Suppressor macrophage treated with lipopolysaccharide for 1 hour (primary cell): ENCODE measurements at places on chromosomes 16 and 17.

- DNase-seq = peak; percentile 78
Observed at GRCh38 chr16:75108792-75109731, 7.5 kb downstream of the LDHD start.

- peak; percentile 29 for DNase-seq
Observed at GRCh38 chr17:2194889-2195335, 108.7 kb downstream of the SMG6 start.

- DNase-seq = no peak
Observed at GRCh38 chr17:74332763-74333283, 6.8 kb downstream of the KIF19 start.

DNA sequence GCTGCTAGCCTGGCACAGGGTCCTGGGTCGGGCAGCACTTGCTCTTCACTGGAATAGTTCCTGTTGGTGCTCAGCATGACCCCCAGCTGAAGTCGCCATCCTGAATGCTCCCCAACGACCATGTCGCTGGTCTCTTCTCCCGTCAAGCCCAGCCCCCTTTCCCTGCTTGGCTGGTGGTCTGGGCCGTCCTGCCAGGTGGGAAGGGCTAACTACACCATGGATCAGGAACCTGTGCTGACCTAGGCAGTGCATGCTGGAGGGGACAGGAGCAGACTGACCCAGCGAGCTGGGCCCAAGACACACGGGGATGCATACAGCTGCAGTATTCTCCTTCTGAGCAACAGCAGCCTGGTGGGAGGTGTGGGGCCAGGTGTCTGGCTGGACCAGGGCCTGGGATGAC lies 9.2 kb upstream of the SREBF1 start:
- no peak for DNase-seq

DNA sequence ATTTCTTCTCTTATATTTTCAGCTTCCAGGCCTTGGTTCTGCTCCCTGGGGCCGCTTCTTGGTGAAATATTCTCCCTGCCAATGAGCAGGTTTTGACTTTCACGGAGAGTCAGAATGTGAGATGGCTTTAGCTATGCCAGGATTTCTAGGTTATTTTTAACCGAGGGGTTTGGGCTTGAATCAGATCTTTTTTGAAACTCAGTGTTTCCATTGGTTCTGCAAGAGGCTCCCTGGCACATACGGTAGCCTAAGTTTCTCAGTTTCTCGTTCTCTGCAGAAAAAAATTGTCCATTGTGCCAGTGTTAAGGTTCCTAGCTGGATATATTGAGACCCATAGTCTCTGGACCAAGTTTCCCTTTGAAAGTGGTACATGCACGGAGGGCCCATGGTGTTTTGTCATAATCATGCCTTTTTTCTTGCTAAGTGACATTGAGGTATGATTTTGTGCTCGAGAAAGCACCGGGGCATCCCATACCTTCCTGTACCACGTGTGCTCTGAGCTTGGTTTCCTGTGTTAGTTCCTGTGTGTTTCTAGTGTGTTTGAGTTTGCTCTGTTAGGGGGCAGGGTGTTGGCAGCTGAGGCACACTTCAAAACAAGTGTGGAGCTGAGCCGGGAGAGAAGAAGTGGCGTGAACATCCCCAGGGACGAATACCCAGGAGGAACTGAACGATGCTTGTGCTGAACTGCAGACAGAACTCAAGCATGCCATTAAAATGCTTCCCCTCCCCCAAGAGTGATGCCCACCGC lies 127.2 kb downstream of the HS3ST3B1 start:
- DNase-seq = no peak

GRCh38 chr17:55284001-55284884 lies 19.5 kb downstream of the HLF start:
- DNase-seq = no peak

DNA sequence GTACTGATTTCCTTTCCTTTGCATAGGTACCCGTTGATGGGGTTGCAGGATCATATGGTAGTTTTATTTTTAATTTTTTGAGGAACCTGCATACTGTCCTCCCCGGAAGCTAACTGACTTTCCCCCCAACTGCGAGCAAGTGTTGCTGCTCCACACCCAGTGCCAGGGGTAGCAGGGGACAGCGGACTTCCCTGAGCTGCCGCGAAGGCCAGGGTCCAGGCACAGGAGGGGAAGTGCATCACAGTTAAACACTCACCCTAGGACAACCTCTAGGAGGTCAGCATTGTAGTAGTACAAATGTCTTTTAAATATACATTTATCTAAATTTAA lies 201.7 kb downstream of the NPIPB11 start:
- no peak for DNase-seq

- no peak for DNase-seq
Observed at GRCh38 chr17:67109111-67109510, 64.8 kb downstream of the CACNG1 start.

GRCh38 chr16:49493836-49494235 lies 120.2 kb downstream of the C16orf78 start:
- DNase-seq = no peak

DNA sequence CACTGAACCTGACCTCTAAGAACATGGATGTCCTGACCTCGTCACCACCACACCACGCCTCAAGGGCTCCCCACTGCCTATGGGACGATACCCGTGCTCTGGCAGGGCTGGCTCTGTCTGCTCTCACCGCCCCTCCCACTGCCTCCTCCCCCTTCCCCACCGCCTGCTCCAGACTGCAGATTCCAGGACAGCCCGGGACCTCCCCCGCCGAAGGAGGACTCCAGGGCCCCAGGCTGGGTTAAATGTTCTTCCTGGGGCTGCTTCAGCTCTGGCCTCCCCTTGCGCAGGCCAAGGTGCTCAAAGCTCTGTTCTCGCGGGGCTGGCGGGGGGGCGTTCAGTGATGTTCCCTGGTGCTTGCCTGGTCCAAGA lies 3.1 kb downstream of the NPW start:
- DNase-seq = no peak

DNA sequence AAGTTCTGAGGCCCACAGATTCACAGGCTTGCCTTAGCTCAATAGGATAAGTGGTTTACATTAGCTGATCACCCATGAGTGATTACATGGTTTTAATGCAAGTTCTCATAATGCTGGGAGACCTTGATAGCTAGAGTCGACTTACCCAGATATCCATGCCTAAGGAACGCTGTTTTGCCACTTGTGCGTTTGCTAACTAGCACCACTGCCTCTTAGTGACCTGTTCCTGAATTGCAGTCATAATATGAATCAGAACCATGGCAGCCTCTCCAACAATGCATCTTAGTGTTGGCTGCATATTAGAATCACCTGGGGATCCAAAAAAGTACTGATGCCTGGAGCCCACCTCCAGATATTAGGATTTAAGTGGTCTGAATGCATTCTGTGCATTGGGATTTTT lies 251.1 kb upstream of the CDH5 start:
- no peak for DNase-seq

GRCh38 chr16:46853713-46854443 lies 22.9 kb upstream of the C16orf87 start:
- DNase-seq = peak; percentile 75

DNA sequence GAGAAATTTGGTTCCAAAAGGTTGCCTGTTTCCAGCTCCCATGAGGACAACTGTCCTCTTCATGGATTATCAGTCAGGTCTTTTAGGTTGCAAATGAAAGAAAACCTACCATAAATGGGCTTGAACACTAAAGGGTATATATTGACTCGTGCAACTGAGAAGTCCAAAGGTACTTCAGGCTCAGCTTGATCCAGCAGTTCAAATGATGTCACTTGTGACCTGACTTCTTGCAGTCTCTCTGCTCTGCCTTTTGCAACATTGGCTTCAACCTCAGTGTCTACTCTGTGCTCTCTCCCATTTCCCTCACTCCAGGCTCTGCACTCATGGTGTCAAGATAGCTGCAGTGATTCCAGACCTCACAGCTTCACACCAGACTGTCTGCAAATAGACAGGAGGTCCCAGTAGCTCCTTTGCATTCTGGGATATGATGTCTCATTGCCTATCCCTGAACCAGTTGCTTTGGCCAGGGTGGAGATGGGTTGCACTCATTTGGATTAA lies 5.5 kb upstream of the CALB2 start:
- no peak for DNase-seq

DNA sequence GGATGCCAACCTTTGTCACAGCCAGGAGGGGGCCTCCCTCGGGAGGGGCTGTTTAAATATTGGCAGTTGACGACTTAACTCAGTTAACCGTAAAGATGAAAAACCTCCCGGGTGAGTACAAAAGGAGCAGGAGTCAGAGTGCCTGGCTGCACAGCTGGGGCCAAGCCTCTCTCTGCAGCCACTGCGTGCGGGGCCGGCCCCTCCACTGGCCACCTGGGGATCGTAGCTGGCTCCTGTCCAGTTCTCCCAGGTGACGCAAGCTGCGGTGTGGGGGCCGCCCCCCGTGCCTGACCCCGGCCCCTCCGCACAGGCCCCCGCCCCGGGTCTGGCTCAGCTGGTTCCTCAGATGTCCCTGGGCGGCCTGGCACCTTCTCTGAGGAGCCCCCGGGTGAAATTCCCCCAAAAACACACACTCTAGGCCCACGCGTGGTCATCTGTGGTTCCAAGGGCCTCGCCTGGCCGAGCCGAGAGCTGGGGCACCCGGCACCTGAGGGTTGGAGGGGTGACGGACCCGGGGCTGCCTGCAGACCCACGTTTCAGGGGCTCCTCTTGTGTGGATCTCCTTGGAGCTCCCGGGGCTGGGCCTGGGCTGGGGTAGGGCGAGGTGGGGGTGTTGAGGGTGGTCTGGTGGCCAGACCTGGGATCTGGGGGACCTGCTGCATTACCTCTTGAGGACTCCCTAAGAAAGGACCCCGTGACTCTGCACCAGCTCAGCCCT lies 7.4 kb upstream of the CACNA1H start:
- DNase-seq = no peak

GRCh38 chr17:69213059-69213813 lies 15.4 kb downstream of the ABCA10 start:
- no peak for DNase-seq

DNA sequence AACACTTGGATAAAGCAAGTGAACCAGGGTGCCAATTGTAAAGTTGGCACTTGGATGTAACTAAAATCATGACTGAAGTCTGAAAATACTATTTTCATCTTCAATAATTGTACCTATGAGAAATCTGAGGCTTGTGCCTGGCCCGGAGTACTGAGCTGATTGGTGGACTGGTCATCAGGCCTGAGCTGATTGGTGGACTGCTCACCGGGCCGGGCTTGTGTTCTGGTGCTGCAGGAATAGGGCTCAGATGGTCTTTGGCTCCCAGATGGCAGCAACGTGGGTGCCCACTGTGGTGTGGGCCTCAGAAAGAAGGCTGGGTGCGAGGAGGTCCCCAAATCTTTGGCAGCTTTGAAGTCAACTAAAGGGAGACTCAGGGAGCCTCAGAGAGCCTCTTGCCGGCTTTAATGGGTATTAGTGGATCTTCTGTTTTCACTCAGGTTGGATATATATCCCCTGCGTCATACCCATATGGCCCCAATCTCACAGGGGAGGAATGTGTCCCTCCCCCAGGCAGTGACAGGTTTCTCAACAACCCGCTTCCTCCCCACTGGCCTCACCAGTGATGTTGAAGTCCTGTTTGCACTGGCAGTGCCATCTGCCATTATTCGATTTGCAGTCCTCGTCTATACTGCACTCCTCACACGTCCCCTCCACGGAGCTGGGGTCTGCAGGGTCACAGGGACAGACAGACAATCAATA lies 4.7 kb downstream of the UMOD start:
- no peak for DNase-seq

GRCh38 chr16:88616320-88616719 lies 22.1 kb upstream of the IL17C start:
- no peak for DNase-seq

DNA sequence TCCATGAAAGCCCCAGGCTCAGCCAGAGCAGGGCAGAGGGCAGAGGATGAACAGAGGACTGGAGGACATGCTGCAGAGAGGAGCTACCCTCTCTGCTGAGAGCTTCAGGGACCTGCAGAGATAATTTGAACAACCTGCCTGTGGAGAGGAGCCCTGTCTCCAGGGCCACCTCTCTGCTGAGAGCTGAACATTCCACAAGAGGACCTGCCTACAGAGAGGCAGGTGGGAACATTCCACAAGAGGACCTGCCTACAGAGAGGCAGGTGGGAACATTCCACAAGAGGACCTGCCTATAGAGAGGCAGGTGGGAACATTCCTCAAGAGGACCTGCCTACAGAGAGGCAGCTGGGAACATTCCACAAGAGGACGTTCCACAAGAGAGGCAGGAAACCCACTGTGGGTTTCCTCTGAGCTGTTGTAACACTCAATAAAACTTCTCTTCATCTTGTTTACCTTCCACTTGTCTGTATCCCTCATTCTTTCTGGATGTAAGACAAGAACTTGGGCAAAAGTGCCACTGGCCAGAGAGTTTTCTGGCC lies 551.9 kb upstream of the CA10 start:
- DNase-seq = no peak

DNA sequence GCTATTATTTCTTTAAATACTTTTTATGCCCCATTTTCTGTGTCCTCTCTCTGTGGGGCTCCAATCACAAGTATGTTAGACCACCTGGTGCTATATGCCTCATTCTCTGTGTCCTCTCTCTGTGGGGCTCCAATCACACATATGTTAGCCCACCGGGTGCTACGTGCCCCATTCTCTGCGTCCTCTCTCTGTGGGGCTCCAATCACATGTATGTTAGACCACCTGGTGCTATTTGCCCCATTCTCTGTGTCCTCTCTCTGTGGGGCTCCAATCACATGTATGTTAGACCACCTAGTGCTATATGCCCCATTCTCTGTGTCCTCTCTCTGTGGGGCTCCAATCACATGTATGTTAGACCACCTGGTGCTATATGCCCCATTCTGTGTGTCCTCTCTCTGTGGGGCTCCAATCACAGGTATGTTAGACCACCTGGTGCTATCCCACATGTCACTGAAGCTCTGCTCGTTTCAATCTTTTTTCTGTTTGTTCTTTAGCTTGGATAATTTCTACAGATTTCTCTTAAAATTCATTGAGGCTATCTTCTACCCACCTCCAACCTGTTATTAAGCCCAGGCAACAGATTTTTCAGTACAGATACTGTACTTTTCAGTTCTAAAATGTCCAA lies 28.2 kb downstream of the LMF1 start:
- no peak for DNase-seq

- DNase-seq = no peak
Observed at GRCh38 chr16:68734782-68735181, 2.3 kb upstream of the CDH1 start.

DNA sequence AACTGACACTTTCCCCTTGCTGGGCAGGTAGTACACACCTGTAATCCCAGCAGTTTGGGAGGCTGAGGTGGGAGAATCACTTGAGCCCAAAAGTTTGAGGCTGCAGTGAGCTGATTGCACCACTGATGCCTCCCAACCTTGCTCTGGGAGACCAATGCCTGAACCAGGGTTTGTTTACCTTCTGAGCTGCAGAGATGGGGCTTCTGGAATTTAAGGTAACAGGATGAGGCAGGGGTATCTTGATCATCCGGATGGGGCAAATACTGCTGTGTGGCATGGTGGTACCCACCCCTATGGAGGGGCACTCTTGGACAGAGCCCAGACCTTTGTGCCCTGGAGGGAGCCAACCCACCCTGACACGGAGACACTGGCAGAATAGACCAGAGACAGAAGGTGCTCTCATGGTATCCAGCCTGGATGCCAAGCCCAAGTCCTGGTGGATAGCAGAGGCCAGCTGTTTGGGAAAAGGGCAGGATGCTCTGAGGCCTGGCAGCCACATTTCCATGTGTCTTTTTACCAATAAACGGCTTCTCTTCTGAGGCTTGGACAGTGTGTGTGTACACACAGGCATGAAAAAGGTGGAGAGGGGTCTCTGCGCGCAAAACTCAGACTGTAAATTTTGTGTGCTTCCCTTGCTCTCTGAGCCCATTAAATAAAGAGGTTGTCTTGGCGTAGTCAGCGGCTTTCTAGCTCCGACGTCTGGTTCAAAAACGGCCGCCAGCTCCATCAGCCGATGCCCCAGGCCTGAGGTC lies 4.4 kb downstream of the ZNF48 start:
- DNase-seq = no peak

- no peak for DNase-seq
Observed at GRCh38 chr17:73394512-73395450, 83.0 kb upstream of the CDC42EP4 start.

GRCh38 chr17:73539166-73539565 lies 105.1 kb downstream of the SDK2 start:
- no peak for DNase-seq
